ENCODE measurements at places on chromosomes 4 and X. TPM values are rescaled to one million over a fixed set of nuclear protein-coding genes. Genes with fewer than 3 reads are reported as not detected.
A peak's percentile ranks its signal among the peaks of the same experiment; 100 is the strongest.

- DNase-seq, result no peak
These were observed 36.8 kb downstream of the RAP1GDS1 start for GRCh38 chr4:98298022-98298421.

DNA sequence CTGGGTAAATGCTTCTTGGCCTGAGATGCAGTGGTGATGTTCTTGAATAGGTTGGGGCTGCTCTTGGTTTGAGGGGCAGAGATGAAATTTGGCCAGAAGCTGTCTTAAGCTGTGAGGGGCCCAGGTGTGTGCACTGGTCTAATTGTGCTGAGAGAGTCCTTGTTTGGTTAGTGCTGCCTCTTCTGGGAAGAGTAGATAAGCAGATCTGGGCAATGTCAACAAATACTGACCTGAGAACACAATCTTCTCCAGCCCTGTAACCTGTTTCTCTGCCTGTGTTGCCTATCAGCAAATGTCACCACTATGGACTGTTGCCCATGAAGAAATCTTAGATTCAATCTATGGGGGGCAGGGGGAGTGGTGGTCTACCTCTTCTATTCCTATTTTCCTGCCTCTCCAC lies 17.2 kb upstream of the USP27X start:
- DNase-seq, result no peak

DNA sequence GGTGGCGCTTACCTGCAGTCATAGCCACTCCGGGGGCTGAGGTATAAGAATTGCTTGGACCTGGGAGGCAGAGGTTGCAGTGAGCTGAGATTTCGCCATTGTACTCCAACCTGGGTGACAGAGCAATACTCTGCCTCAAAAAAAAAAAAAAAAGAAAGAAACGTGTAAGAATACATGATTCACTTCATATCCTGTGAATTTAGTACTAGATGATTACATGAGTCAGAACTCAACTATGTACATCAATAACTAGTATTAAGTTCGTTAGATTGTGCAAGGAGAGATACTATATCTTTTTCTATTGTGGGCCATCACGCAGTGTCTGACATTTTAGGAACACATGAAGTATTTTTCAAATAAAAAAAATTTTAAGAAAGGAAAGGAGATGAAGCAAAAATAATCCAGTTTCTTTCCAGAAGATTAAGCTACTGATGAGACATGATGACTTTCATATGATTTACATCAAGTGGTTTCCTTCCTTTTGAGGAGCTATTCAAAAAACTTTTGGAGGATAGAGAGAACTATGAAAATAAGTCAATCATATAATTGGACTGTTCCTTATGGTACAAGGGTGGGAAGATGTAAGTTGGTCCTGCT lies 64.7 kb upstream of the EXOC1L start:
- DNase-seq, result no peak

- no peak for DNase-seq
These were observed 118.3 kb downstream of the TMA16 start for GRCh38 chr4:163612762-163613161.

DNA sequence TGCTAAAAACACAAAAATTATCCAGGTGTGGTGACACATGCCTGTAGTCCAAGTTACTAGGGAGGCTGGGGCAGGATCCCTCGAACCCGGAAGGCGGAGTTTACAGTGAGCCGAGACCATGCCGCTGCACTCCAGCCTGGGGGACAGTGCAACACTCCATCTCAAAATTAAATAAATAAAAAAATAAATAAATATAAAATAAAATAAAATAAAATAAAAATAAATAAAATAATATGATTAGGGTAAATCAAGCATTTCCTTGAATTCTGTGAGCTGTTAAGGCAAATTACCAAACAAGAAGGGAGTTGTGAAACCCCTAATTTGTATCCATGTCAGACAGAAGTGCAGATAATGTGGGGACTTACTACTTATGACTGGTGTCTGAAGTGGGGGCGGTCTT lies 1928.9 kb upstream of the IGFBP7 start:
- DNase-seq, result no peak

GRCh38 chrX:110964786-110965185 lies 131.2 kb upstream of the PAK3 start:
- no peak for DNase-seq

- DNase-seq, result no peak
These were observed 366.2 kb upstream of the PITX2 start for GRCh38 chr4:110989125-110989524.

DNA sequence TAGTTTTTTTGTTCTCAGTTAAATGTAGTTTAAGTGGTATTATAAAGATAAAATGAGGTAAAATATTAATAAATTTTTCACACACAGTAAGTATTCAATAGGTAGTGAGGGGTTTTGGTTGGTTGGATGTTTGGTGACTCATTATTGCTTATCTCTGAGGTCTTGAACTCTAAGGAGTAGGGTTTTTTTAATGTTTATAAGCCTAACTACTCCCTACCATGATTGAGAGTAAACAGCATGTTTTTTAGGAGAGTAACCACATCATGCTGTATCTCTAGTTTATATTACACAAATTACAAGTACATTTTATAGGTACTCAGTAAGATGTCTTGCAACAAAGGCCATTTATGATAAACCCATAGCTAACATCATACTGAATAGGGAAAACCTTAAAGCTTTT lies 181.6 kb downstream of the MAPK10 start:
- DNase-seq, result no peak

DNA sequence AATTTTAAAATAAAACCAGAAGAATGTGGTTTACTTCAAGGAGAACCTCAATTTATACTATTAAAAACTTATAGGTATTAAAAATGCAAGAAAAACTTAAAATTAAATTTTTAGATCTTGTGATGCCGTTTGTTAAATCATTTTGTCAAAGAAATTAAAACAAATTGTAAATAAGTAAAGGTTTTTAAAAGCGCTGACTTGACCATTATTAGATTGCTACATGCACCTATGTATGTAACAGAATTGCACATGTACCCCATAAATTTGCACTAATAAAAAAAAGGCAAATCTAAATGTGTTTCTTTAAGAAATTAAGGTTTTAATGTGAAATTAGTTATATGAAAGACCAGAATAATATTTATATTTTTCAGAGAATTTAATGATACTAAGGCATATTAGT lies 156.1 kb downstream of the LARP7 start:
- no peak for DNase-seq

DNA sequence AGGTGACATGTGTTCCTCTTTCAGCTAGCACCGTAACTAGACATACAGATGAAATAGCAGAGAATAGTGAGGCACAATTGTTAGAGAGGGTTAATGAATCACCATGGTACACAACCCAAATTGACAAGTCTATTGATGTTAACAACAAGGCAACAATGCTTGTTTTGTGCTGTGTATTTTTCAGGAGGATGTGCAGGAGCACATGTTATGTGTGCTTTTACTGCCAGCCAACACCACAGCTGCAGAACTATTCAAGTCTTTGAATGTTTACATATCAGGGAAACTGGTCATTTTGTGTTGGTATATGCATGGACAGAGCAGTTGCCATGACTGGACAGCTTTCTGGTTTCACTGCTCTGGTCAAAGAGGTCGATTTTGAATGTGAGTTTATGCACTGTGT lies 32.8 kb downstream of the STBD1 start:
- DNase-seq, result no peak

DNA sequence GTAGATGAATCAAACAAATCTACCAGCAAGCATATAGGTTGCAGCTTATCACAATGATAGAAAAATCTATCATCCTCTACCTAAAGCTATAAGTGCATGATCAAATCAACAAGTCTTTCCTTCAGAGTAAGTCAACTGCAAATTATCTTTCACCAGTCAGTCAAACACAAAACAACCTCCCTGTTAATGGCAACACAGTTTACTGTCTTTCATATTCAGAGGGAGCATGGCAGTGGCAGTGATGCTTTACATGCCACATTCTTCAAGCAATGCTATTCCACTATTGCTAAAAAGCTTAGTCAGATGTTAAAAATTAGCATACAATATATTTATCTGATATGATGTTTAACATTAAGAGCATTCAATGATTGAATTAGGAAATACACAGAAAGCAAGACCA lies 245.1 kb upstream of the KLHL4 start:
- no peak for DNase-seq

DNA sequence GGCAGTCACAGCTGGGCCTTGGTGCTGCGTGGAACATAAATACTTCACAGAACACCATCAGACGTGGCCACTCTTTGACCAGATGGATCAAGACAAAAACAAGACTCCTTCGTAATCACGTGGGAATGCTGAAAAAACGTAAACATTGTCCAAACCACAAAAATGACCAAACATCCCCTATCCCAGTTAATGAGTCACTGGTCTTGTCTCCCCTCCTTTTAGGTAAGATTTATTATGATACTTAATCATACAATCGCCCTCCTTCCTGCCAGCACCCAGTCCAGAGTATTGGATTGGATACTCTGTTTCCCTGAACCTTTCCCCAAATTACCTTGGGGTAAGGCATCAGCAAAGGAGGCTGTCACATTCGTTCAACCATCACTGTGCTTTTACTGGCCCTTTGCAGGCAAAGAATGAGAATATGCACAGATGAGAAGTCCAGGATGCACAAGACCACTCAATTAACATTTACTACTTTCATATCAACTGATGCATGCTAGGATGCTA lies 601 bp upstream of the TCEANC start:
- peak; percentile 58 for DNase-seq

DNA sequence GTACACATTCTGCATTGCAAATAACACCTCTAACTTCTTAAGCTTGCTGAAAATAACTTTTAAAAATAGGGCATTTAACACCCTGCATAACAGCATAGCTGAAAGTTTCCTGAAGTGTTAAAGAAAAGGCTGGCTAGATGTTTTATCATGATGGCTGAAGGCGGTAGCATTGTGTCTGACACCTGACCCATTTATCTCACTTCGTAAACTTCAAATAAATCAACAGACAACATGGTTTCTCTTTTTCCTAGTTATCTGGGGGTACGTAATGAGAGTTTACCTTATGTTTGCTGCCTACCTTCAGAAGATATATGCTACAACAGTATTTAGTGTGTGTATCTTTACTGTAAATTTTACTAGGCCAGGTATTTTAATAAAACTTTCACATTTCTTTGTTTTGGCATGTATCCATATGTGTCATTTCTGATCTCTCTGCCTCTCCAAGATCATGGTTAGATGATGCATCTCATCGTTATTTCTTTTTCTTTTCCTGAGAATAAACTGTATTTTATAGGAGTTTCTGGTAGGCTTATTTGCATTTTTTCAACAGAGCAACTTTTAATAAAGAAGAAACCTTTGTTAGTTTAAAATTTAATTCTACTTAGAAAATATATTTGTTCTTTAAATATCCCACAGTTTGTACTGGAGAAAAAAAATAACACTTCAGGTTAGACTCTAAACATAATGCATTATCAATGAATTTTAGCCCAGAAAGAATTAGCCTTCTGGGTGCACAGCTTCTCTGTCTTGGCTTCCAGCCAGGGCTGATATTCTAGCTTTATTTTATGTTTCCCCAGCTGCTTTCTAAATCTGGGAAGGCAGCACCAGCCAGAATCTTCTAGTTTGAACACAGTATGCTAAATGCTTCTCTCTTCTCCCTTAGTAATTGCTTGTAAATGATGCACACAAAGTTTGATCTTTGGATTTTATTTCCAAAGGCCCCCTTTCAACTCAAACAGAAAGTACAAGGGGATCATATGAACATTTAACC lies 2.9 kb downstream of the NDST4 start:
- DNase-seq, result no peak

DNA sequence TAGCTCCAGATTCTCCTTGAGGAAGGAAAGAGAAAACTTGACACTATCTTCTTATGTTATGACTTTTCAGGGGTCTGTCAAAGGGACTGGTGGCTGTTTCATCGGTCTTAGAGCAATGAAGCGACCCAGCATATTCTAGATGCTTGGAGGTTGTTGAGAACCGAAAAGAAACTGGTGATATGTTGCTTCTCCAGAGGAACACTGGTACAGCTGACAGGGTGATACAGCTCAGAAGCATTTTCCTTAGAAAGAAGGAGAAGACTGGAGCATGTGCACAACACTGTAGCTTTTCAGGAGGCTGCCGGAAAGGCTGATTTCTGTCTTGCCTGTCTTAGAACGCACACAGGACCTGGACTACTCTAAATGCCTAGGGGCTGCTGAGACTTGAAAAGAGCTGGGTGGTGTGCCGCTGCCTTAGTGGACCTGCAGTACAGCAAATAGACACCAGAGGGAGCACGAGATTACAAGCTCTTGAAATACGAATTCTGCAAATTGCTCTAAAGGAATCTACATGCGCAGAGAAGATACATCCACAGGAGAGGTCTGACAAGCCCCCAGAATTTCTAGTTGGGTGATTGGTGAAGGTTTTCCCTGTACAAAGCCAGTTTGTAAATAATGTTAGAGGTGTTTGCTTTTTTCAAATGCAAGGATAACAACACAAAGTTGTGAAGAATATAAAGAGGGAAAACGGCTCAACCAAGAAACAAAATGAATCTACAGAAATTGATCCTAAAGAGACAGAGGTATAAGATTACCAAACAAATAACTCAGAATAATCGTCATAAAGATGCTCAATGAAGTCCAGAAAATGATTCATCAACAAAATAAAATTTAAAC lies 223.1 kb upstream of the DMD start:
- peak; percentile 72 for DNase-seq

DNA sequence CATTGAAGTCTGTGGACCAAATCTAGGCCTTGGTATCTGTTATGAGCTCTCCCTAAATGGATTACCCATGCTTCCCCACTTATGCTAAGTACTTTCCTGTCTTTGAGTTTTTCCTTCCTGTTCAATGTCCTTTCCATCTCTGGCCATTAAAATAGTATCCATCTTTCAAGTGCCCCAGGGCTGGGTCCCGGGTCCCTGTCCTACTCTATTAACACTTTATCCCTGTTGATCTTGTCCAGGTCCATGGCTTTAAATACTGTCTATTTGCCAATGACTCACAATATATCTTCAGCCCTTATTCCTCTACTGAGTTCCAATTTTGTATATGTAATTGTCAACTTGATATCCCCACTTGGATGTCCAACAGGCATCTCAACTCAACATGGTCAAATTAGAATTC lies 17.7 kb upstream of the RPS6KA3 start:
- DNase-seq, result no peak

- DNase-seq, result peak; percentile 67
These were observed 73.5 kb upstream of the RAP2C start for GRCh38 chrX:132292793-132293192.

SPANXB1 gene
- total RNA-seq, result not detected

HDX gene
- 2.7 TPM for total RNA-seq

TLR10 gene
- total RNA-seq, result not detected

CCDC120 gene
- total RNA-seq, result 4.5 TPM

ADGRG2 gene
- total RNA-seq, result not detected

UGT2B7 gene
- total RNA-seq, result not detected
